CD4-positive, alpha-beta T cell treated with Interleukin-6 for 4 hours (primary cell): ENCODE measurements at places on chromosomes 4 and X.

- DNase-seq, result no peak
Observed at GRCh38 chr4:159222043-159222552, 119.2 kb downstream of the RAPGEF2 start.

DNA sequence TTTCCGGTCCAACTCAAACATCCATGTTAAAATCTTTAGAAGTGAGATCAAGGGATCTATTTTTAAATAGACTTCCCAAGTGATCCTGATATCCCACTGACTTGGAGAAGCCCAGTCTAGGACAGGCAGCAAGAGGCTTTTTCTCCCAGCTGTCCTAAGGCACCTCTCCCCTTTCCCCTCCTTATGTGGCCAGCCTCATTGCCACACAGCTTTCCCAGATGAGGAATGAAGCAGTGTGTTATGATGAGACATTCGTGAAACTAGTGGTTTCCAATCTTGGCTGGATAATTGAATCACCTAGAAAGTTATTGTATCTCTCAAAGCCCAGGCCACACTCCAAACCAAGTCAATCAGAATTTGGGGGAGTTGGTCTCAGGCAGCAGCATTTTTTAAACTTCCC lies 16.8 kb upstream of the HSD17B13 start:
- no peak for DNase-seq

GRCh38 chr4:151012820-151013219 lies 2.3 kb downstream of the LRBA start:
- DNase-seq, result peak; percentile 45

DNA sequence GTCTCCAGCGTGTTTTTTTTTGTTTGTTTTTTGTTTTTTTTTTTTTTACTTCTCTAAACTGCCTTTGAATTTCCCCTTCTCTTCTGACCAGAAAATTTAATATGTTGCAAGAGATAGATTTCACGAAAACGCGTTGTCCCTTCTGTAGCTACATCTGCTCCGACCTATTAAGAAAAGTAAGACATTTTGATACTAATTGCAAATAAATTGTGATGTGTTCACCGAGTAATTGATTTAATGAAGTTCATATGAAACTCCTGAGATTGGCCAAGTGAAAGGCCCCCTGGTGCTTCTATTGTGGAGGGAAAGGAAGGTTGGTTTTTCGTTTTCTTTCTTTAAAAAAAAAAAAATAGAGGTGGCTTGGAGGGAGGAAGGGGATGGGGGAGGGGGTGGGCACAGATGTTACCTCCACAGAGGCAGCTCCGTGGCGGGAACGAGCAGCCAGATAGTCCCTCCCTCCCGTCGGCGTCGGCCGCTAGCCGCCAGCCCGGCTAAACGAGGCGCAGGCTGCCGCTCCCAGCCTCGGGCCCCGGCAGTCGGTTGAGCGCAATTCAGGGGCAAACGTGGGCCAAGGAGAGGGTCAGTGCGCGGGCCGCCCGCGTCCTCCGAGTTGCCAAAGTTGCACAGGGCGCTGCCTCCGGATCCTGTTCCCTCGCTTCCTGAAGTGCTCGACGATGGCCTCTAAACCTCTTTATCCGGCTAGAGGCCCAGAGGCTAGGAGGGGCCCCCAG lies 139.1 kb upstream of the ZIC3 start:
- no peak for DNase-seq

- no peak for DNase-seq
Observed at GRCh38 chr4:145034727-145035211, 63.2 kb downstream of the ANAPC10 start.

- DNase-seq, result no peak
Observed at GRCh38 chrX:68238568-68238967, 194.7 kb downstream of the OPHN1 start.

GRCh38 chr4:99504804-99505502 lies 5.9 kb upstream of the C4orf17 start:
- DNase-seq, result peak; percentile 53

GRCh38 chrX:121876305-121876704 lies 828.9 kb downstream of the GLUD2 start:
- DNase-seq, result no peak

DNA sequence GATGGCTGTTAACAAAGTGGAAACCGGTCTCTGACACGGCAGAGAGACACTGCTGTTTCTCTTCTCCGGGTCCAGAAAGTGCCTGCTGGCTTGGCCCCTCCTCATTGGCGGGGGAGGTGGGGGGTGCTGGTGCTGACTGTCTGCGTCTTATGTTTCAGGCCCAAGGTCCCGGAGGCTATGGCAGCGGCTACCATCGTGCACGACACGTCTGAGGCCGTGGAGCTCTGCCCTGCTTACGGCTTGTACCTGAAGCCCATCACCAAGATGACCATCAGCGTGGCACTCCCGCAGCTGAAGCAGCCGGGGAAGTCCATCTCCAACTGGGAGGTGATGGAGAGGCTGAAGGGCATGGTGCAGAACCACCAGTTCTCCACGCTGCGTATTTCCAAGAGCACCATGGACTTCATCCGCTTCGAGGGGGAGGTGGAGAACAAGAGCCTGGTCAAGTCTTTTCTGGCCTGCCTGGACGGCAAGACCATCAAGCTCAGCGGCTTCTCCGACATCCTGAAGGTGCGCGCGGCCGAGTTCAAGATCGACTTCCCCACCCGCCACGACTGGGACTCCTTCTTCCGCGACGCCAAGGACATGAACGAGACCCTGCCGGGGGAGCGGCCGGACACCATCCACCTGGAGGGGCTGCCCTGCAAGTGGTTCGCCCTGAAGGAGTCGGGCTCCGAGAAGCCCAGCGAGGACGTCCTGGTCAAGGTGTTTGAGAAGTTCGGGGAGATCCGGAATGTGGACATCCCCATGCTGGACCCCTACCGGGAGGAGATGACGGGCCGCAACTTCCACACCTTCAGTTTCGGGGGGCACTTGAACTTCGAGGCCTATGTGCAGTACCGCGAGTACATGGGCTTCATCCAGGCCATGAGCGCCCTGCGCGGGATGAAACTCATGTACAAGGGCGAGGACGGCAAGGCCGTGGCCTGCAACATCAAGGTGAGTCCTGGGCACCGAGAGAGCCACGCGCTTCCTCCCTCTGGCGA lies 2.2 kb downstream of the AKAP17A start:
- DNase-seq, result no peak

GRCh38 chr4:16555156-16555555 lies 328.9 kb upstream of the TAPT1 start:
- DNase-seq, result no peak

- no peak for DNase-seq
Observed at GRCh38 chrX:17679820-17680219, 57.5 kb upstream of the SCML1 start.

DNA sequence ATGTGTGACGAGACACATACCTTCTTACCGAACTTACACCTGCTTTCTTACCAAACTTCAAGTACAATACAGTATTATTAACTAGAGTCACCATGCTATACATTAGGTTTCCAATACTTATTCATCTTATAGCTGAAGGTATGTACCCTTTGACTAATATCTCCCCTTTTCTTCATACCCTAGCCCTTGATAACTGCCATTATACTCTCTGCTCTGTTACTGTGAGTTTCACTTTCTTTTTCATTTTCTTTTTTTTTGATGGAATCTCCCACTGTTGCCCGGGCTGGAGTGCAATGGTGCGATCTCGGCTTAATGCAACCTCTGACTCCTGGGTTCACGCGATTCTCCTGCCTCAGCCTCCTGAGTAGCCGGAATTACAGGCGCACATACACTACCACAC lies 3.4 kb upstream of the PNMA5 start:
- no peak for DNase-seq

DNA sequence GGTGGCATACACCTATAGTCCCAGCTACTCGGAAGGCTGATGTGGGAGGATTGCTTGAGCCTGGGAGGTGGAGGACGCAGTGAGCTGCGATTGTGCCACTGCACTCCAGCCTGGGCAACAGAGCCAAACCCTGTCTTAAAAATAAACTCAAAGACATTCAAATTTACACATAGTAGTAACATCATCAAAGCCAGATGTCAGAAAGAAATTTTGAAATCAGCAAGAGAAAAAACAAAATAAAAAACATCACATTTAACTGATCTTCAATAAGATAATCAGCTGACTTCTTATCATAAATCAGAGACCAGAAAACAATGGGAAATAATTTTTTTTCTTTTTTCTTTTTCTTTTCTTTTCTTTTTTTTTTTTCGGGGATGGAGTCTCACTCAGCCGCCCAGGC lies 78.9 kb upstream of the ZCCHC13 start:
- no peak for DNase-seq

- no peak for DNase-seq
Observed at GRCh38 chr4:5822619-5823018, 70.3 kb downstream of the CRMP1 start.

DNA sequence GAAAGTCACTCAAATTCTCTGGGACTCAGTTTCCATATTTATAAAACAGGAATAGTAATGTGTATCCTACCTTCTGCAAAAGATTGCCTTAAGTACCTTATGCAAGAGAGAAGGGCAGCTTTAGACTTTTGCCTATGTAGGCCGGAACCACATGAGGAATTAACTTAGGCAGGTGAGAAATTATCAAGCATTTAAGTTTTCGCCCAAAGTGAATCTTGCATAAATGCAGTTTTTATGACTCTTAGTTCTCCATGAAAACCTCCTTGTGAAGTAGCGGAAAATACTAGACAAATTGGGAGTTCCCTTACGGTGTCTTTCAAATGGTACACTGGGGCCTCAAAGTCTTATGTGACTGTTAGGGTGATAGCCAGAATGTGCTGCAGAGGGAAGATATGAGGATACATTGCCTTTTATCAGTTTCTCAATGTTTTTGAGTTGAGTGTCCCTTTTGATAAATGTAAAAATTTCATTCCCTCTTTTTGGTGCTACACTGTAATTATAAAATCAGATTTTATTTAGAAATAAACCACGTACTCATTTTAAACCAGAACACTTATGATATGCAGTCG lies 2.6 kb downstream of the SH2D1A start:
- no peak for DNase-seq

DNA sequence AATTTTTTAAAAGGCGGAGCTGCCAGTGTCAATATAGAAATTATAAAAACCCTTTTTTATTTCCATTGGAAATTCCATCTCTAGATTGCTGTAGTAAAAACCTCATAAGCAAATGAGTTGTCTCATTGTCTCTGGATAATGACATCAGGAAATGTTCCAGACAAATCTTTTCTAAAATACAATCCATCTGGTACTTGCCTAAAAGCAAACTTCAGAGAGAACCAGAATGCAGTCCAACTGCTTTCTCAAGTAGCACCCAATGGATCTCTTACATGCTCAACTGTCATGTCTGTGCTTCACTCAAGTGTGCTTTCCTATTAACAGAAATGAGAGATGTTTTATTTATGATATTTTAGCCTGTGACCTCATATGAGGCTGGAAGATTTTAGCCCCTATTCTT lies 399.6 kb upstream of the NDST3 start:
- no peak for DNase-seq

DNA sequence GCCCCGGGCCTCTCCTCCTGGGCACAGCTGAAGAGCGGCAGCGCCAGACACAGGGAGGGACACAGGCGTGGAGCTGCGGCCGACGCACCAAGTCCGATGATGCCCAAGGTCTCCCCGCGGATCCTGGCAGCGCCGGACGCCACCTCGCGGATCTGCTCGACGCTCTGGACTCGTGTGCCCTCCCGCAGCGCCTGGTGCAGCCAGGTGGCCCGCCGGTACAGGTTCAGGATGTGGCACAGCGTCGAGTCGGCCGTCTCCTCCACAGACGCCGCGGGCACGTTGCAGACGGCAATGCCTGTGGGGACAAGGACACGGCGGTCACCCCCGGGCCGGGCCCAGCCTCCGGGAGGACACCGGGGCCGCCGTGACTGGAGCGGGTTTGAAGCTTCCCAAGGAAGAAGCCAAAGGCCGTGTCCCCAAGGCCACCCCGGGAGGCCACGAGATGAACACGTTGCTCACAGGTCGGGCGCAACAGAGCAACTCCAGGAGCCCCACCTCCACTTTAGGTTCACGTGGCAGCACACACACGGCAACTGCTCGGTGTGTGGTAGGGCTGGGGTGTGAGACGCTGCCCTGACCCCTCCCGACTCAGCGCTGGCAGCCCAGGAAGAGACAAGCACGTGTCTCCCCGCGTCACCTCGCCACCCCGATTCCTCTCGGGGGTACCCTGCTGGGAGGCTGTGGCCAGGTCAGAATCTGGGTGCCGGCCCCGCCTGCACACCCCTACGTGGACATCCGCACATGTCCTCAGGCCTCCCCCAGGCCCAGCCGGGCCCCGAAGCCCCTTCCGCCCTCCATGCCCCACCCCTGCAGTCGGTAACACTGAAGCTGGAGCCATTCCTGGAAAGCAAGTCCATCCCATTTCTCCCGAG lies 23.4 kb downstream of the CTBP1 start:
- no peak for DNase-seq

- DNase-seq, result no peak
Observed at GRCh38 chrX:56503941-56504673, 59.3 kb upstream of the UBQLN2 start.

- DNase-seq, result no peak
Observed at GRCh38 chr4:126458993-126459392, 1144.2 kb downstream of the FAT4 start.

DNA sequence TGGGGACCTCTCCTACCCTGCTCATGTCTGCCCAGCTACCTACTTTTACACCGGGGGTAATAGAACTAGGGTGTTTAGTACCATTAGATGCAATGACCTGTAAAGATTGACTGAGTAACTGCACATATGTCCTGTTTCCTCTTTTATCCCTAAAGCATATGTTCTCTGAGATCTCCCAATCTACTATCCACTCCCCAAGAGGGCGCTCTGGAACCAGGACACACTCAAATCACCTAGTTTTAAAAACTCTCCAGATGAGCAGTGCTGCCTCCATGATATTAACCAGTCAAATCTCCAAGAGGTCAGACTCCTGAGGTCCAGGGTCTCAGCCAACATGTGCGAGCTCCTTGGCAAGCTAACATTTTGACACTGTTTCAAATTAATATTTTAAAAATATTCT lies 87.0 kb upstream of the TSPAN5 start:
- DNase-seq, result no peak

- DNase-seq, result no peak
Observed at GRCh38 chr4:169996379-169997240, 29.6 kb downstream of the MFAP3L start.

DNA sequence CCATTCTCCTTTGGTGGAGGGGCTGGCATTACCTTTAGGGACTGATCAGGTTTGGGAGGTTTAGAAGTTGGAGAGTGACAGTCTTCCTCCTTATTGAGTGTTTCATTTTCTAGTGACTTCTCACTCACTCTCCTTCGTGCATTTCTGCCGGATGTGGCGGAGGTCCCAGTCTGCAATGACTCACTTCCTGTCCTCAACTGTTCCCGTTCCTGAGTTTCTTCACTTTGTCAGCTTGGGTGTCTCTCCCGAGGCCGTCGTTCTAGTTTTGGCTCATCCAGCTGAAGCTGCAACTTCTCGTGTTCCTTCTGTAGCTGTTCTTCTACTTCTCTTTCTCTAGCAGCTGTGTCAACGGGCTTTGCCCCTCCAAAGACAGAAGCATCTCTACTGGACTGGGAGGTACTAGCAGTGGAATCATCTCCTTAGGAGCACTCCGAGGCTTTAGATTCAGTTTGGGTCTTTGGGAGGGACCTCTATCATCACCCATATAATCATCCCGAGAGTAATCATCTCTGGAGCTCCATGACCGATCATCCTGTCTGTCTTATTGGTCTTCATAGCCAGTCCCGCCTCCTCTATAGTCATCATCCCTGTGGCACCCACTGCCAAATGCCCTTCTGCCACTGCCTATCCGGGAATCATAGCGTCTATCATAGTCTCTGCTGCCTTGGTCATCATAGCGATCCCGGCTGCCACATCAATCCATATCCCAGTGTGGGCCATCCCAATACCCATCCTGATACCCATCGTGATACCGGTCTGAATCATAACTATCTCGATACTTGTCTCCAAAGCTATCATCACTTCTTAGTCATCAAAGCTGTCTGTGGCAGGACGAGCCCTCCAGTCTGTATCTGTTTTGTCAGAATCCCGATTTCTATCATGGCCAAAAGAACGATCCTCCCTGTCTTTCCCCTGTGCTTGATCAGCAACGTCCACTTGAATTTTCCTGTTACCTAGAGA lies 35.3 kb upstream of the VSIG4 start:
- peak; percentile 63 for DNase-seq
